Right ventricle myocardium superior (tissue), 1 donor: ENCODE measurements at places on chromosomes 1 and 21. TPM values are rescaled to one million over a fixed set of nuclear protein-coding genes. Genes with fewer than 3 reads are reported as not detected.

GRCh38 chr21:42839271-42840231, 39.8 kb downstream of the WDR4 start:
- no peak for DNase-seq

DNA sequence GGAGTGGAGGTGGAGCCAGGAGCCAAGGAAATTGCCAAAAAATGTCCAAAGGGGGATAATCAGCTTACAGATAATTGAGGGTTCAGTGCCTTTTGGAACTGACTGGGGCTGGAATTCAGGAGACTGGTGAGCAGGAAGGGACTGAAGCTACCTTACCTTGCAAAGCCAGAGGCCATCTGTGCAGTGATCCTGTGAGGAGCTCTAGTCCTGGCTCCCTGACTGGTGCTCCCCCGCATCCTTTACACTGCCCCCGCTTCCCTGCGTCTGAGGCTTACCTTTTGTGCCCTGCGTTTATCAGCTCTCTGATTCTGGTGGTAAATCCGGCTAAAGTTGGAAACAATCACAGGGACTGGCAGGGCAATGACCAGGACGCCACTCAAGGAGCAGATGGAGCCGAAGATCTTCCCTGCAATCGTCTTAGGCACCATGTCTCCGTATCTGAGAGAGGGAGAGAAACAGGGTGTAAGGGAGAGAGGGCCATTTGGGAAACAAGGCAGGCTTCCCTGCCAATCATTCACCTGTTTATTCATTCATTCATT, 31.0 kb downstream of the DDX20 start:
- no peak for DNase-seq

GRCh38 chr1:167219646-167220536, 795 bp upstream of the POU2F1 start:
- DNase-seq: peak; percentile 91

- no peak for DNase-seq
Observed at GRCh38 chr1:76854255-76854654, 13.0 kb upstream of the ST6GALNAC5 start.

DNA sequence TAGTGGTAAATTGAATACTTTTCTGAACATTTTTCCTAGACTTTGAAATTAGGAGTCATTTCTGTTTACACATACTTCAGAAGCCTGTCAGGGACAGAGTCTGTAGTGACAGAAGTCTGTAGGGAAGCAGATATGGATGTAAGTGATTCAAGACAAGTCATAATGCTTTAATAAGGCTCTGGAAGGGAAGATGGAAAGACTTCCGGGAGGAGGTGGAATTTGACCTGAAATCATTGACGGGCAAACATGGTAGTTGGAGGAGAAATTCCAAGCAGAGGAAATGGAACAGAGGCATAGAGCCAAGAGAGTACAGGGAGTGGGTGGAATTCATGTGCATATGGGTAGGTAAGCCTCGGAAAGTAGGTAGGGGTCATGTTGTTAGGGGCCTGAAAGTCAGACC, 22.5 kb downstream of the CAMTA1 start:
- DNase-seq: no peak

- no peak for DNase-seq
Observed at GRCh38 chr21:45875881-45876280, 105.7 kb upstream of the COL6A1 start.

DNA sequence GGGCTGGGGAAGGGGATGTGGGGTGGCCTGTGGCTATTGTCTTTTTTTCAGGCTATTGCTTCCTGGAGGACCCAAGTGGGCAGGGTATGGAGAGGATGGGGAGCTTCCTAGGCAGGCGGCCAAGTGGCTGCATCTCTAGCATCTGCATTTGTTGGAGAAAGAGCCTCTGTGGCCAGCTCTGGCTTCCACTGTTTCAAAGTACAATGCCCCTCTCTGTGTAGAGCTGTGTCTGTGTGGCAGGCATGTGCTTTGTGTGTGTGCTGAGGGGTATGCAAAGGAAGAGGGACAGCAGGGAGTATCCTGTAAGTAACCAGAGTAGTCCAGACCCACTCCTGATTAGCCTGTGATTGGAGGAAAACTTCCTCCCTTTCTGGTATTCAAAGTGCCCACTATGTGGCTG, 40.6 kb downstream of the KCNA2 start:
- DNase-seq: no peak

DNA sequence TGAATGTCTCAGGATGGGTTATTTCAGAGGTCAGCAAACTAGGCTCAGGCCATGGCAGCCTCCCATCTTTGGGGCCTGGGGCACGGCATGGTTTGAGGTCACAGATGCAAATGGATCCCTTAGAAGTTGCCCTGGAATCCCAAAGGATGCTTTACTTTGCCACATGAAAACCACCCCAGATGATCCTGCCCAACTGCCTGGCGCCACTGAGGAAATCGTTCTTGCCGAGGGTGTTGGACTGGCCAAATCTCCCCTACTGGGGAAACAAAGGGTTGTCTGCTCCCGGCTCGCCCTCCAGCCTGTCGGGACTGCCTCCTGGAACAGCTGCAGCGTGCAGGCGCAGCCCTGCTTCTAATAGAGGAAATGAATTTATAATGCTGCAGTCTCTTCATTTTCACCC, 173.0 kb upstream of the LMO4 start:
- DNase-seq: peak; percentile 41

DNA sequence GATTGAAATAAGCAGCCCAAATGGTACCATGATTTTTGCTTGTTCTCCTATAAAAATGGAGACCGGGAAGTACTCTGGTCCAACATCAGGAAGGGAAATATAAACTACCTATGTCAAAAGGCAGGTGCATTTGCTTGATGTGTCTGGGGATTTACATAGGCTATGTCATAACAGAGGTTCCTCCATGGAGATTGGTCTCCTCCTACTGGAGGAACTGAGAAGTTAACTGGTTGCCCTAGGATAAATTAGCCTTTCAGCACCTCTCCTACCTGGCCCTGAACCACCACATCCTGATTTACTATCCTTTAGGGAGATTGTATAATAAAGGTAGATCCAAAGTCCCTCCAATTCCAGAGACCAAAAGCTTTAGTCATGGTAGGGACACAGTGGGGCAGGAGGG, 1109.3 kb upstream of the B3GALT2 start:
- no peak for DNase-seq

DNA sequence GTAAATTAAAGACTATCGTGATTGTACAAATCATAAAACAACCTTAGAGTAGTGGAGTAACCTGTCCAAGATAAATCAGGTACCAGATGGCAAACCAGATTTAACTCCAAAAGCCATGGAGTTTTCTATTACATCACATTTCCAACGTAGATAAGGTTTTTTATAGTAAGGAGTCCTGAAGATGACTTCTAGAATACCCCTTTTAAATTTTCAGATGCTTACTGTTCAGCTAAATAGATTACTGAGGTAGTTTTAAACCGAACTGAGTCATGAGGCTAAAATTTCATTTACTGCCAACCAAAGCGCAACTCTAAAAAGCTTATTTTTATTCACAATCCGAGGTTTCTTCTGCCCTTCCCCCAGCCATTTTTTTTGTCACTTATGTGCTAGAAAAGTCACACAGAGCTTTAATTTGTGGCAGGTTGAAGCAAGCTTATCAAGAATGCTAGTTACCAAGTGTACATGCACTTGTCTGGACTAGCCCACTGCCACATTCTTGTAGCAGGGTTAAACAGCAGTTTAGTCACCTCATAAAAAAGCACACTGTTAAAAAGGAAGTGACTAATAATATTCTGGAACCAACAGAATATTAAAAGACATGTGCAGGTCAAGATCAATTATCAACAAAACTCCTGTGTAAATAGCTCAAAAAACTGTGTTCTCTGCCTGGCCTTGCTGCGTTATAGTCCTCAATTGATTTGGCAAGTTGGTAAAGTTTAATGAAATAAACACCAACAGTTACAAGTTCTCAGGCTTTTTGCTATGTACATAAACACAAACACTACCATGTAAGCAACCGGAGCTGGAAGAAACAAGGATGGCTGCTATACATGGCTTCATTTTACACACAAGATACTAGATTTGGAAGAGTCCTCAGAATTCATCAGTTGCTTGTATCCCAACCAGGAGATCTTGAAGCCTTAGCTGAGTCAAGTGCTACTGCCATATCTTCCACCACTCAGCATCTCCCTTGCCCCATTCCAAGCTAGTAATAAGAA, 180.3 kb upstream of the DMRTA2 start:
- no peak for DNase-seq

- DNase-seq: peak; percentile 47
Observed at GRCh38 chr1:229514578-229515275, 6.6 kb upstream of the NUP133 start.

DNA sequence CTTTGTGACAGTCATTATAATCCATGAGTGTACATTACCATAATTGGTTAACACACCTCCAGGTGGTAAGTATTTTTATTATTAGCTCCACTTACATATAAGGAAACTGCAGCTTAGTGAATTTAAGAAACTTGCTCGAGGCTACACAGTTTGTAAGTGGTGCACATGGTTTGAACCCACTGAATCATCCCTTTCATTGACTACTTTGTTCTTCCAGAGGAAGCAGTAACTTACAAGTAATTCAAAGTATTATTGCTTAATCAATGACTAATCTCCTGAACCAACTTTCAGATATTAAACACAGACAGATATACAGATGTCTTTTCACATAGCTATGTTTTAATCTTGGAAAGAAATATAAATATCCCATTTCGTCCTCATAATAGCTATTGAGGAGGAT, 18.7 kb upstream of the CLDN8 start:
- DNase-seq: no peak

DNA sequence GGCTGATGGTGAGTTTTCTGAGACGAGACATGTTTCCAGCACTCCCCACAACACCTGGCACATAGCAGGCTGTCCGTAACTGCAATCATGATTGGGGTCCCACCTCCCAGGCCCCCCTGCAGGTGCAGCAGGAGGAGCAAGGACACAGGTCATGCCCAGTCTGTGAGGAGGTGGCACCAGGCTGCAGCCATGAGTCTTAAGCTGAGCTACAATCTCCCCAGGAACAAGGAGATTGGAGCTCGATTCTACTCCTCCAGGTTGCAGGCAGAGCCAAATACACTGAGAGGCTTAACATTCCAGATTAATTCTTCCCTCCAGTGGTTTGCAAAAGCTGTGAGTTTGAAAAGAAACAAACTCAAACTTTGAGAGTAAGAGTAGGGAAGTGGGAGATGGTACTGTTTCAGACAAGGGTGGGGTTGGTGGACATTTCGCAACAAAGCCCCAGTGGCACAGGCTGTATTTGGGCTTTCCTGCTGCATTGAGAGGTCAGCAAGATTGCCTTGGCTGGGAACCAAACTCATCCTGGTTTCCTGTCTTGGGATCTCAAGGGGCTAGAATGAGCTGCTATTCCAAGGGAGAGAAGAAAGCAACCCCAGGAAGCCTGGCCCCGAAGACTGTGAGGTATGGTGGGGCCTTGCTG, 64.8 kb upstream of the GALNT2 start:
- DNase-seq: peak; percentile 71

- no peak for DNase-seq
Observed at GRCh38 chr1:79539001-79539400, 532.5 kb upstream of the ADGRL4 start.

- DNase-seq: no peak
Observed at GRCh38 chr1:52970149-52970548, 43.1 kb downstream of the SCP2 start.

- DNase-seq: no peak
Observed at GRCh38 chr21:37908691-37909090, 7.6 kb downstream of the KCNJ6 start.

DNA sequence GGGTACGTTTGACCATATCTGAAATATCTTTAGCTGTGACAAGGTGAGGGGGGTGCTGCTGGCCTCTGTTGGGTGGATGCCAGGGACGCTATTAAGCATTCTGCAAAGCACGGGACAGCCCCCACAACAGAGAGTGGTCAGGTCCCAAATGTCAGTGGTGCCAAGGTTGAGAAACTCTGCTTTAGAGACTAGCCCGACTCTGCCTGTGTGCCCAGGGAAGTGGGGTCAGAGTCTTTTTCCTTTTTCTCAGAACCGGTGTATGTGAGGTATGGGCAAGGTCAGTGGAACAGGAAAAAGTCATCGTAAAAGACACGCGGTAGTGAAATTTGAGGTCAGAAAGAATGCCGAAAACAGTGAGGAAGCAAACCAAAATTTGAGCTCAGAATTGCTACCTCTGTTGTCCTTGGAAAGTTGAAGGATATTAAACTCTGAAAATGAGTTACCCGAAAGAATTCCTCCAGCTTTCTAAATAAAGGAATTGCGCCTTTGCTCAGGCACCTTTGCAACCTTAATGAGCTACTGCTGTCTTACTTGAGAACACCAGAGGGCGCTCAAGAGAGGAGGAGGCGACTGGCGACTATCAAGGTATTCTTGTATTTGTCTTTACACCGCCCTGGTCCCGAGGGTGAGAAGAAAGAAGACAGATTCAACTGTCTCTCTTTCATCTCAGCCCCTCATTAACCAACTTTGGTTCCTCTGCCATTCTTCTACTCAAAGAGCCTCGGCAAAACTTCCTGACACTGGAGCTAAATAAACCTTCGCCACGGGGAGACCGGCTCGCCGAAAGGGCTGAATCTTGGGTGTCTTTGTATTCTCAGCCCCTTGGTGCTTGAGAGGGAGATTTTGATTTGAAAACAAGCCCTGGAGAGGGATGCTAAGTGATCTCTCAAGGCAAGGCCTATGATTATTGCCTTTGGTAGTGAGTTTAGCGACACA, 85.4 kb upstream of the OLIG2 start:
- no peak for DNase-seq

GRCh38 chr21:29152916-29153315, 22.5 kb downstream of the MAP3K7CL start:
- DNase-seq: no peak

DNA sequence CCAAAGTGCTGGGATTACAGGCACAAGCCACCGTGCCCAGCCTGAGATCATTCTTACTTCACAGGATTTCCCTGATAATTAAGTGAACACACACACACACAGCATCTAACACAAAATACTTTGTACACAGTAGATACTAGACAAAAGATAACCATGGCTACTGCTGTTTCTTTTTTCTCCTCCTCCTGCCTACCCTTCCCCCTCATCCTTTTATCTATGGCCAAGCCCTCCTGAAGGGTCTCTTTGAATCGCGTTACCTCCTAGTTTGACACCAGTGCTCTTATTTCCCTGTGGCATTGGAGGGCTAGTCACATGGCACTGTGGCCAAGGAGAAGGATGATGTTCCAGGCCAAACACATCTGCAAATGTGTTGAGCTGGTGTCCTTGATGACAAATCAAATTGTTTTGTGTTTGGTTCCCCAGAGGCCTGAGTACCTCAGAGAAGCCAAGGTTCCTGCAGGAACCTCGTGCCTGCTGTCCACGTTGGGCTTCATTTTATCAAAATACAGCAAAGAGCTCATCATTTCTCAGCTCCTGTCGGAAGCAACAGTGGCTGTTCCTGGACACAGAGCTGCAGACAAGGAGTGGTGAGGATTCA, 20.6 kb downstream of the NDUFS5 start:
- no peak for DNase-seq

CD5L gene
- total RNA-seq: 4.9 TPM

GJA8 gene
- not detected for total RNA-seq

HTR1D gene
- not detected for total RNA-seq

ADORA1 gene
- total RNA-seq: 12.5 TPM

ELAPOR1 gene
- total RNA-seq: 0.19 TPM

CFHR3 gene
- total RNA-seq: 0.24 TPM

ATP6V1G3 gene
- total RNA-seq: not detected

VWA5B1 gene
- total RNA-seq: 0.13 TPM
